ENCODE measurements at places on chromosomes 2 and 18.
A peak's percentile ranks its signal among the peaks of the same experiment; 100 is the strongest.

- peak; percentile 57 for DNase-seq
Observed at GRCh38 chr18:35444636-35445035, 53.1 kb downstream of the INO80C start.

- DNase-seq = no peak
Observed at GRCh38 chr2:78861546-78861945, 164.0 kb upstream of the REG3G start.

DNA sequence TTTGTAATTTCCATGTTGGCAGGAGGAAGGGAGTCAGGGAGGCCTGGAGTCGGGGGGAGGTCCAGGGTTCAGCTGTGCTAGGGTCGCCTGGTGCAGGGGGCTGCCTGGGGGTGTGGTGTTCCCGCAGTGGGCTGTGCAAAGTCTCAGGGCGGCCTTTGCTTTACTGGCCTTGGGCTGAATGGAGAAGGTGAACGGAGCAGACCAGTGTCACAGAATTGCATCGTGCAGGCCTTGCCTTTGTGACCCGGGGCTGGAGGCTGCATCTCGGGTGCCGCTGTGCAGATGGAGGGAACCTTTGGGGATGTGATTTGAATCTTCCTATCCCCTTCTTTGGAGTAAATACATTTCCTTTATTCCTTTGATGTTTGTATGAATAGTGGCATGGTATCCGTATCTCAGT, 8.8 kb downstream of the SNTG2 start:
- no peak for DNase-seq

DNA sequence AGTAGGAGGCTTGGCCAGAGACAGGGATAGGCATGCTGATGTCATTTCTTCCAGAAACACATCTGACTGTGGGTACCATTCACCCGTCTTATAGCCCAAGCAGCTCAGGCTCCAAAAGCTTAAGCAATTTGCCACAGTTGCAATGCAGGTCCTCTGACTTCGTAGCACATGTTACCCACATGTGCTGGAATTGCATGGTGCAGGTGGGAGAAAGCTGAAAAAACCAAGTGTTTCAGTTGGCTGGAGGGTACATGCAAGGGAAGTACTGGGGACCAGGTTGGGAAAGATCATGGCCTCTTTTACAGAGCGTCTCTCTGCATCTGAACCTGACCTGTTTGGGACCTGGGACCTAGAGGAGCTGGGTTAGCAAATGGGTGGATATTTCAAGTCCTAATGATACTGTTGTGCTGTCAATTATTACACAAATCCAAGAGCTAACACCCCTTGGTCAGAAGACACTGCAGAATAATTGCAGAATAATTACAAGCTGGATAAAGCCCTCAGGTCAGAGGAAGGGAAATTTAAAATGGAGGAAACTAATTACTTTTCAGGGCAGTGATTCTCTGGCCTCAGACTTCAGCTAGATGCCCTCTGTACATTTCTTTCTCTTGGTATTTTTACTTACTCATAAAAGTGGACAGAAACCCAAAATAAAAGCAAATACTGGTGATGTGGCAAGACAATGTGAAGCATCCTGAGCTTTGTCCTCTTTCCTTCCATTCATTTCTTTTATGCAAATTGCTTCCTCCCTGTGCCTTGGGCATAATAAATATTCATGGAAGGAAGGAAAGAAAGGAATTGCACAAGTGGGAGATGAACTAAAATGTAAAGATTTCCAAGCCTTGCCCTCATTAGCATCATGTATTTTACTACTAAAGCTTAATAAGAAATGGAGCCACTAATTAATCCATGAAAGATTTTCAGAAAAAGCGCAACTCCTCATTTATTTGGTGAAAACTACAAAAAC, 45.6 kb upstream of the TTC39C start:
- no peak for DNase-seq

DNA sequence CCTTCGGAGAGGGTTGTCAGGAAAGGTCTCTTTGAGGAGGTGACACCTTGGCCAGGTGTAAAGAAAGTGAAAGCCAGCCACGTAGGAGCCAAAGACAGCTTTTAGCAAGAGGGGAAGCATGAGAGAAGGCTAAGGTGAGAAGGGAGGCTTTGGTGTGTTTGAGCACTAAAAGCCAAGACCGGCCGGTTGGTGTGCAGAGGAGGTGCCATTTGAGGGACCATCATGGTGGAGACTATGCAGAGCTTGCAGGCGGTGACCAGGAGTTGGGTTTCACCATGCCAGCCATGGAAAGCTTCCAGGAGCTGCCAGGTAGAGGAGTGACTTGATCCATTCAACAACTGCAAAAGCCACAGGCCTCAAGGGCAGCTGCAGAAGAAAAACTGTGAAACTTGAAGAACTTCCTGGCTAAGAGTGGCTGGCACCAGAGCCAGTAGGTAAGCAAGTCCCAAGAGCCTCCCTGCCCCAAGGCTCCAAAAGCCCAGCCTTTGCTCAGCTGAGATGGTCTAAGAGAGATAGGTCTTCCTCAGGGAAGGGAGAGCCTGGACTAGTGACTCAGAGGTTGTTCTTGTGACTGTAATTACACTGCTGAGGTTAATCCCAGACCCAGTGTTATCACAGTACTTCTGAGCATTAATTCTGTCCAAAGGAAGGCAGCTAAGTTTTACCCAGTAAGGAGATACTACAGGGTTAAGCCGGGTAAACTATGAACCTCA, 319.0 kb downstream of the BCL11A start:
- DNase-seq = no peak

DNA sequence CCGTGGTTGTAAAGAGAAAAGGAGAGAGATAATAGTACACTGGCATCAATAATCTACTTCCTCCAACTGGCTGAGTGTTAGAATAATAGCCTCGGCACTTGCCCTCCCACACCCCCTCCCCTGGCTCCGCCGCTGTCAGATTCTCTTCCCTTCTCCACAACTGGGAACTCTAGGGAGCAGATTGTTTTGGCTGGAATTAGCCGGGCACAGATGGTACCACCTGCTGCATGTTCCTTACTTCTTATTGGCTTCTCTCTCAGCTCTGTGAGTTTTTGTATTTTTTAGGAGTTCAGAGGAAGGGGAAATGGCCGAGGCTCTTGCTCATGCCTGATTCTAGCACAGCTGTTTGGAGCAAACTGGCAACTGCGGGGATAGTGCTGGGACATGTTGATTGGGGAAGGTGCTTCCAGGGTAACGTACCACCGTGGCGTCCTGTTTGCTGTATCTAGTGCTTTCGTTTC, 140.0 kb downstream of the ZEB2 start:
- no peak for DNase-seq

GRCh38 chr2:236769981-236770671, 200.5 kb downstream of the ACKR3 start:
- no peak for DNase-seq

DNA sequence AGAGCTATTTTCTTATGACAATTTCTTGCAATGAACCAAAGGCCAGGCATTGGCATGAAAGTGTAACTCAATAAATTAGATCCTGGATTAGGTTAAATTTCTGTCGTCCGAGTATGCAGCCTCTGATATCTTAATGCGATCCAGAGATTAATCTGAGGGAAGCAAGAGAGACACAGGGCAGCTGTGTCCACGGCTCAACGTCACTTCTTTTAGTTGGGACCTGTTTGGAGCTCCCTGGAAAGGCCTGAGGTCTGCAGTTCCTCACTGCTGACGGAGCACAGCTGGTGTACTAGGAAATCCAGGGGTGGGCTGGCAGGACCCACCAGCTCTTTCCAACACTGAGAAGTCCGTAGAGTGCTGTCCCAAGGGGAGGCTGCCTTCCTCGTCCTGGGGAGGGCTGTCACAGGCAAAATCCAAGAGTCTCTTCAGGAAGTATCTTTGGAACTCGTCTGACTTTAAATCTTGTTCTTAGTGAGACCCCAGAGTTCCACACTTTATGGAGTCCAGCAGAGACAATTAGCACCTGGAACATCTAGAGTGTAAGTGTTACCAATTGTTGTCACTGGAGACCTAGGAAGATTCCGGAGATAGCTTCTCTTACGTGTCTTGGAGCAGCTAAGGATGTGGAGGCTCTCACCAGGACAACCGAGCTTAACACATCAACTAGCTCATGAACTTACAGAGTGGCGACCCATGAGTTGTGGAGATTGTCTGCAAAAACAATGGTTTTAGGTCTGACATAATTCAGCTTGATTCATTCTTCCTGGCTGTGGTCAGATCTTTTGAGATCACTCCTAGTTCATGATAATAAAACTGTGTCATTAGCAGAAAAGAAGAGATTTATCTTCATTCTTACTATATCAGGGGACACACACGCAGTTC, 173.7 kb downstream of the ACKR3 start:
- no peak for DNase-seq

- DNase-seq = no peak
Observed at GRCh38 chr2:74327199-74327598, 16.0 kb downstream of the SLC4A5 start.

- DNase-seq = peak; percentile 70
Observed at GRCh38 chr18:23131693-23132319, 3.5 kb upstream of the CABLES1 start.

DNA sequence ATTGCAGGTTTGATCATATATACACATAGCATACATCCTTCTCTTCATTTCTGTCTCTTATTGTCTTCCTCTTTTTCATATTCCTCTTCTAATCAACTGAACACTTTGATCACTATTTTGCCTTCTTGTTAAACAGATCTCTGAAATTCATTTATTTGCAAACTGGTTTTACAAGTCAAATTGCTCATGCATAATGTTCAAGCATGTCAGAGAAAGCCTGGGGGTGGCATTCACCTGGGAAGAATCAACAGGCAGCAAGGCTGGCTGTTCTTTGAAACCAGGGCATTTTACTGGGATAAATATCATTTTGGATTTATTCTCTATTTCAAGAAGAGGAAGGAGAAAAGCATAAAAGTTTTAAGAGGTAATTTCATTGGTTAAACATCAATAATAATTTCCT, 66.9 kb upstream of the LRATD1 start:
- DNase-seq = no peak

DNA sequence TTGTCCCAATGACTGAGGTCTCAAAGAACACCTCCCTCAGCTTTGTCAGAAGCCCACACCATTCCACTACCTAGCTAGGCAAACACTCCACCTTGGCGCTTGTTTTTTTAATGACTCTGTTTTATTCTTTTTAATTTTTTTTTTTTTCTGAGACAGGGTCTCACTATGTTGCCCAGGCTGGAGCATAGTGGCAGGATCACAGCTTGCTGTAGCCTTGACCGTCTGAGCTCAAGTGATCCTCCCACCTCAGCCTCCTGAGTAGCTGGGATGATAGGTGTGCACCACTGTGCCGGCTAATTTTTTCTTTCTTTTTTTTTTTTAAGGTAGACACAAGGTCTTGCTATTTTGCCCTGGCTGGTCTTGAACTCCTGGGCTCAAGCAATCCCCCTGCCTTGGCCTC, 101.9 kb downstream of the SLC25A12 start:
- DNase-seq = no peak

DNA sequence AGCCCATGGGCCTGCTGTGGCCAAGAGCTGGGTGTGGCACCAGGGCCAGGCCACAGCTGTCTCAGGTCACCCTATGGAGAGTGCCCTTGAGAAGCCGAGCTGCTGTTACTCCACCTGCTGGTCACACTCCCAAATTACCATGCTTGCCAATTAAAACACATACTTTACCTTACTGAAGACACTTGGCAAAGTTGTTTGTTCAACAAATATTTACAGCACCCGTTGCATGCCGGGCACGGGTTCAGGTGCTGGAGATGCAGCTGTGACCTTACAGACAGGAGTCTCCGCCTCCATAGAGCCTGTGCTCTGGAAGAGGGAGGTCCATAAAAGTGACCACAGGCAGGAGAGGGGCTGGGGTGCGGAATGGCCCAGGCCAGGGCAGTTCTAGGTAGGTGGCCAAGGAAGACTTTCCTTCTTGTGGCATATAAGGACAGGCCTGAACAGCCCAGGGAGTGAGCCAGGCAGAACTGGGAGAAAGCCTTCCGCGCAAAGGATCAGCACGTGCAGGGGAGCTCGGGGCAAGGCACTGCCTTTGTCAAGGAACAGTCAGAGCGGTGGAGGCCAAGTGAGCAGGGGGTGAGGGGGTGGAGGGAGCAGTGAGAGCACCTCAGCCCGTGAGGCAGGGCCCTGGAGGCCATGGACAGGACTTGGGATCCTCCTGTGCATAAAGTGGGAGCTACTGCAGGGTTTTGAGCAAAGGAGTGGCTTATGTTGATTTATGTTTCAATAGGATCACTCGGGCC, 23.6 kb upstream of the RBM44 start:
- DNase-seq = no peak

DNA sequence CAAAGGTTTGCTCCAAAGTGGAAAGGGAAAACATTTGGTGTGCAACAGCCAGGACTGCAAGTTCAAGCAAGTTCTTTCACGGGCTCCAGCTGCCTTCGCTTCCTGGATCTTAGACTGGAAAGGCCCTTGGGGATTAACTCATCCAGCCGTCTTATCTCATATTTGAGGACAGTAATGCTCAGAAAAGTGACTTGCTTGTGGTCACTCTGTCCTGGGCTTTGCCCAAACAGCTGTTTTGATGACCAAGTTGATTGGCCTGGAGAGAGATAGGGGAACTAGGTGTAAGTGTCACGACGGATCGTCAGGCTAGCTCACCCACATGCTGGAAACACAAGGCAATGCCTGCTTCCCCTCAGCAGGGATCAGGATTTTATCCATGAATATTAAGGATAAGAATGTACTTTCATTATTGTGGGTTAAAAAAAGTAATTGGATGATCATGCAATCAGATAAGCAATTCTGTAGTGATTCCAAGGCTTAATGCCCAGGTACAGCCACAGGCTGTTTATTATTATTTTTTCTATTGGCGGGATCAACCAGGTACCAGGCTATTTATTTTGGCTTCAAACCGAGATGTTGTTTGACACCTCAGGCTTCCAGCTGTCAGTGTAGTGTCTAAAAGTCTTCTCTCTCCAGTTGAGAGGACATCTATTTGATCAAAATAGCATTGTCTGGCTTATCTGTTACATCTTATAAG, 162.5 kb upstream of the EPAS1 start:
- no peak for DNase-seq

DNA sequence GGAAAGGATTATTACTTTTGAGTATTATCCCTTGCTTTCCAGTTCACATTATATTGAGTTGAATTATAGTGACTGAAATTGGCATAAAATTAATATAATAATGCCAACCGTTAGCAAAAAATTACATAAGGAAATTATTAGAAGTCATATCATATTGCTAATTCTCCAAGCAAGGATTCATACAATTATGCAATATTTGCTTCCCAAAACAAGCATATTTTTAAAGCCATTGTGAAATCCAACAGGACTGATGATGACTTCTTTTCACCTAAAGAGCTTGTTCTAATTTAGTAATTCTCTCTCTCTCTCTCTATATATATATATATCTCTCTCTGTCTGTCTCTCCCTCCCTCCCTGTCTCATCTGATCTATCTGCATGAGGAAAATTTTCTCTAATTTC, 283.5 kb downstream of the DSEL start:
- no peak for DNase-seq

GRCh38 chr2:145789636-145790035, 1269.7 kb upstream of the ZEB2 start:
- no peak for DNase-seq

DNA sequence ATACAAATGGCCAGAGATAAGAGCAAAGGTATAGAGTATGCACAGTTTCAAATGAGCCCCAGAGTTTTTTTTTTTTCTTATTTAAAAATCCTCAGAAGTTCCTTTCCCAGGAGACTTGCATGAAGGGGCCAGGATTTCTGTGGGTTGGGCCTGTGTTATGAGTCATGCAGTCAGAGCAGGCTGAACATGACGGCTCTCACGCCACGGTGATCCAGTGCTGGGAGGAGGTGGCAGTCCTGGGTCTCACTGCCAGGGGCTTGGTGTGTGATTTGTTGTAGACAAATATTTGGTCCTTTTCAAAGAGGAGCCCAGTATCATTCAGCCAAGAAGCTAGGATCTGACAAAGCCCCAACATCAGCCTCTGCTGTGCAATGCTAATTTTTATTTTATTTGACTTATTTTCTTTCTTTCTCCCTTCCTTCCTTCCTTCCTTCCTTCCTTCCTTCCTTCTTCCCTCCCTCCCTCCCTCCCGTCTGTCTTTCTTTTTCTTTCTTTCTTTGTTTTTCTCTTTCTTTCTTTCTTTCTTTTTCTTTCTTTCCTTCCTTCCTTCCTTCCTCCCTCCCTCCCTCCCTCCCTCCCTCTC, 10.4 kb upstream of the KCNE4 start:
- no peak for DNase-seq
